Right ventricle myocardium inferior (tissue), 1 donor: ENCODE measurements at places on chromosomes 7 and 10. TPM values are rescaled to one million over a fixed set of nuclear protein-coding genes. Genes with fewer than 3 reads are reported as not detected.

The FAM20C gene
- 26.1 TPM for total RNA-seq

The PRKAR2B gene
- 23.2 TPM for total RNA-seq

The FUOM gene
- 7.9 TPM for total RNA-seq

The ANKRD61 gene
- total RNA-seq = not detected

The INHBA gene
- 0.89 TPM for total RNA-seq

The CYP2C8 gene
- total RNA-seq = not detected

The CTTNBP2 gene
- total RNA-seq = 1.5 TPM

The PCLO gene
- total RNA-seq = 1.7 TPM

The PTN gene
- total RNA-seq = 21.6 TPM

The PBLD gene
- 2.9 TPM for total RNA-seq

The CCDC3 gene
- total RNA-seq = 4.7 TPM

The CPA2 gene
- total RNA-seq = not detected

The SPDYE2B gene
- total RNA-seq = not detected

The BTBD16 gene
- not detected for total RNA-seq

The GPR15LG gene
- total RNA-seq = not detected

The SAP25 gene
- total RNA-seq = 0.84 TPM

The SLC29A3 gene
- 1.8 TPM for total RNA-seq

The ADARB2 gene
- 0.19 TPM for total RNA-seq

The BCL7B gene
- 71.5 TPM for total RNA-seq
